ENCODE measurements at places on chromosomes 1 and 21.

GRCh38 chr1:232718928-232719927 is 86.0 kb upstream of the MAP10 start:
- no peak for DNase-seq

DNA sequence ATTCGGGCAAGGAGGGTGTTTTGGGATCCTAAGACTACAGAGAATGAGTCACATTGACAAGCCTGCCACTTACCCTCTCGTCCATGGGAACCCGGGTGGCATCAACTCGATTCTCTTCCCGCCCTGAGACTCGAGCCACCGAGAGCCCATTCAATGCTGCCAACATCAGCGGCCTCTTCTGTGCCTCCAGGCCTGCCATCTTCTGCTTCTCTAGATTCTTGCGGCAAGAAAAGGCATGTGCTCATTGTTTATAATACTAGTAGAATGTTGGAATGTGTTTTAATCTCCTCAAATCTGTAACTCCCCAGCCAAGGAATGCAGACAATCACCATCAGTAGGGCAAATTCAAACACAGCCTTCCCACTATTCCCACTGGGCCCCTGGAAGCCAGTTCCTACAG is 96.9 kb downstream of the SMYD2 start:
- no peak for DNase-seq

DNA sequence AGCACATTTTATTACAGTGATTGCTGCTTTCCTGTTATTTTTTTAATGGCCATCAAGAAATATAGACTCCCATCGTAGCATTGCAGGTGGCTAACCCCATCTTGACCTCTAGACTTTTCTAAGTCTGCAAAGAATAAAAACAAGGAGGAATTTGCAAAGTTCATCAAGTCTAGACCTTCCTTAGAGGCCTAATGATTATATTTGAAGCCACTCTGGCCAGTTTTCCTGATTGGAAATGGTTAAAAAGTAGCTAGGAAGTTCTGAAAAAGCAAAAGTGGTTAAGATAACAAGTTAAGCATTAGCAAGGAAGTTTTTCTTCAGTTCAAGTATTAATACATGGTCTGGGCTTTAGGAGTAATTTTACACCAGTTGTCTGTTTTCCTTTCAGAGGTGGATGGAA is 16.7 kb upstream of the KCNJ15 start:
- no peak for DNase-seq

DNA sequence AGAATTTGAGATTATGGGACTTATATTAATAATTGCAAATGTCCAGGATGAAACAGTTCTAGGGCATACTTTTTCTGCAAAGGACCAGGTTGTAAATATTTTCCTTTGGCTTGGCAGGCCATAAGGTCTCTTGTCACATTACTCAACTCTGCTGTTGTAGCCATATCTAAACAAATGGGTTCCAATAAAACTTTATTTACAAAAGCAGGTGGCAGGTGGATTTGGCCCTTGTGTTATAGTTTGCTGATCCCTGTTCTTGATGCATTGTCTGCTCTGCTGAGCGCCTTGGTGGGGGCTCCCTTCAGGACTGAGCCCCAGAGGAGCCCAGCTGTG is 258.5 kb downstream of the FOXD2 start:
- no peak for DNase-seq

DNA sequence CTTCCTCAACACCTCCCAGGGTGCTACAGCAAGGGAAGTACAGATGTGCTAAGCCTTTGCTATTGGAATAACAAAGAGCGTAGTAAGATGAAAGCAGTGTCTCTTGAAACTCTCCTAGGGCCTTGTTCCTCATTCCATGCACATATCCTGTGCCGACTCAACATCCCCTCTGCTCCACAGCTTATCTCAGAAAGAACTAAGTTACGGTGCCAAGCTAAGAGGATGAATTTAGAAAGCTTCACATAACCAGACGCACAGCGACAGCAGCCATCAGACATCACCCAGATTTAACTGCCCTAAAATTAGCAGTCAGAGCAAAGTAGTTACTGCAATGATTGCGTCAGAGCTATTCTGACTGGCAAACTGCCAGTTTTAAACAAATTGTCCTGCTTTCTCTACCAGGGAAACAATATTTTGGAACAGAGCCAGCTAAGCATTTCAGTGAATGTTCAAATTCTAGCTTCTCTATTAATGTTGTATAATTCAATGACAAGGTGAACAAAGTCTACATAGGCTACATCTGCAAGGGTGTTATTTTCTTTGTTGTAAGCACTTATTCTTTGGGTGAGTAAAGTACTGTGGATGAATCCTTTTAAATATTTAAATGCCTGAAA is 9.5 kb downstream of the SIPA1L2 start:
- DNase-seq: peak; percentile 35

- DNase-seq: no peak
Measured at GRCh38 chr1:5477716-5478115, 514.5 kb downstream of the NPHP4 start.

GRCh38 chr1:214123061-214123784 is 135.4 kb downstream of the PROX1 start:
- DNase-seq: peak; percentile 81

DNA sequence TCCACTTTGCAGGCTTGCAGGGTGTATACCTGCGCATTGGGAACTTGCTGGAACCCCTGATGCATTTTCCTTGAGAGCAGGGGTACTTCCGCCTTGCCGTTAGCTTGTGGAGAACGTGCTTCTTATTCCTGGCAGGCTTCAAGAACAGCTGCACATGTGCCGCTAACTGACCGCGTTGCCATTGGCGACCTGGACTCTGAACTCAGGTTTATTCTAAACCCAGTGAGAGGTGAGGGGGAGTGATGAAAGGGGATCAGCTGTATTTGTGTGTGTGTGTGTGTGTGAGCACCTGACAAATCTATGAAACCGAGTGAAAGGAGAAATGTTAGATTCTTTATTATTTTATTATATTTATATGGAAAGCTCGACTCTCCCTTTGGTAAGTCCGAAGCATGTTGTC is 128.6 kb downstream of the HUNK start:
- no peak for DNase-seq

DNA sequence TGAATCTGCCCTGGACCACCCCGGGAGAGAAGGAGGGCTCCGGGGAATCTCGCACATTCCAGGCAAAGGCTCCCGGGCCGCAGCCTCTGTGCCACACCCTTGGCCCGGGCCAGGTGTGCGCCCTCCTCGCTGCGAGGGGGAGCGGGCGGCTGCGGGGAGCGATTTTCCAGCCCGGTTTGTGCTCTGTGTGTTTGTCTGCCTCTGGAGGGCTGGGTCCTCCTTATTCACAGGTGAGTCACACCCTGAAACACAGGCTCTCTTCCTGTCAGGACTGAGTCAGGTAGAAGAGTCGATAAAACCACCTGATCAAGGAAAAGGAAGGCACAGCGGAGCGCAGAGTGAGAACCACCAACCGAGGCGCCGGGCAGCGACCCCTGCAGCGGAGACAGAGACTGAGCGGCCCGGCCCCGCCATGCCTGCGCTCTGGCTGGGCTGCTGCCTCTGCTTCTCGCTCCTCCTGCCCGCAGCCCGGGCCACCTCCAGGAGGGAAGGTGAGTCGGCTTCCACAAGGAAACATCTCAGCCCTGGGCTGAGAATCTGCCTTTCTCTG is at the start of gene LAMC2:
Gene LAMC2 (plus strand): TSS at position 324 of the 550 bp plus-strand sequence. CDS start 89 bp downstream, at position 413.
- peak; percentile 87 for DNase-seq

- no peak for DNase-seq
Measured at GRCh38 chr1:206708882-206709281, 24.2 kb downstream of the MAPKAPK2 start.

DNA sequence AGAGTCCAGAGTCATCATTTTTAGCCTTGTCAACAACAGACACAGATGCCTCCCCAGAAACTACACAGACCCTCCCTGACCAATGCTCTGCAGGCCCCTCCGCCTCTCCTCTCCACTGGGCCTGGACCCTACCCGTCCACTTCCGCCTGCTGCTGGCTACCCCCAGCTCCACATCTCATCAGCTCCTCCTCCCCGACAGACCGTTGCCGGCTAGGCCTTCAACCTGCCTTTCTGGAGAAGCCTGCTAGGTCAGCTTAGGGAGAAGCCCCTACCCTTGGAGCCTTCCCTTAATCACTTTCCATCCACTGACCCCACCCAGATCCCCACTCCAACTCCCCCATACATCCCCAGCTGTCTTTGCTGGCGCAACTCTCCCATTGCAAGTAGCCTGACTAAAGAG is 1.4 kb downstream of the TRIM17 start:
- DNase-seq: no peak

DNA sequence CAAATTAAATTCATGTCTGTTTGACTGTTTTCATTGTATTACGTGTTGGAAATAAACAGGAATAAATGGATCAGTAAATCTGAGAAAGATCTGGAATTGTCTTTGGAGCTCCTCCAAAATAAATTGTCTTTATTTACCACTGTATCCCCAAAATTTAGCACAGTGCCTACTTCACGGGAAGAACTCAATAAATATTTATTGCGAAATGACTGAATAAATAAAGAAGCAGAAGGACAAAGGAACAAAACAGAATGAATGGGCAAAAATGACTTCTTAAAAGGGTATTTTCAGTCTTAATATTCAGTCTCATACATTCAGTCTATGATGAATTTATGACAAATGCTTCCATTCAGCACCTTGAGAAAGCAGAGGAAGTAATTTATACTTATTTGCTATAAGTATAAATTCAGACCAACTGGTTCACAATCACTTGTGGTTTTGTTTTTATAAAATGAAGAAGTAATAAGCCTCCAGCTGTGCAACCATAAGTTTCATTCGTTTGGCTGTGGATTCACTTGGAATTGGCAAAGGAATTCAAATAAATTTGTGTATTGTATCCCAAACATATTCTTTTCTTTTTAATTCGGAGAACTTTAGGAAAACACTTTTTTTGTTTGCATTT is 19.2 kb upstream of the PRKAA2 start:
- DNase-seq: no peak

DNA sequence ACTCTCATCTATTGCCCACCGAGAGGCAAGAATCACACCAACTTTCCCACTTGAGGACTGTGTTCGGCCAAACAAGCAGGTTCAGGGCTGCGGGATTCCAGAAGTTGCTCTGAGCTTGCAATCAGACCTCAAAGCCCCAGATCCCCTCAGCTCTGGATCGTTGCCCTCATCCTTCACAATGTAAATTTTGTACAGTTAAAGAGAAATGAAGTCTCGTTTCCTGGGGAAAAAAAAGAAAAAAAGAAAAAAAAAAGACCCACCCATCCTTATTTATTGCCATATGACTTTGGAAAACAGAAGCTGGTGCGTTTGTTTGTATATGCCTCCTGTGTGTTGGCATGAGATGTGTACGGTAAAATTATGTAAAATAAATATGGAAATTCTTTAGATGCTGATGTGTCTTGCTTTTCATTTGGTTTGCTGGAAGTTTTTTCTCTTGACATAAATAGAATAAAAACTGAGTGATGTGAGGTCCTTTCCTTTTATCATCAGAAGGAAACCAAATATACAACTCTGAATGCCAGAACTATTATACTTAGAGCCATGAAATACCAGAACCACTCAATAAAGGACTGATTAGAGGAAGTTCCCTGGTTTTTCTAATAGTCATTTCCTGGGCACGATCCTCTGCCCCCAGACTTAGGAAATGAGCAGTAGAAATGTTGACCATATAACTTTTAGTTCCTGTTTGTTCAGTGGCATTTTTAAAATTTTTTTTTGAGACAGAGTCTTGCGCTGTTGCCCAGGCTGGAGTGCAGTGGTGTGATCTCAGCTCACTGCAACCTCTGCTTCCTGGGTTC is 48.7 kb downstream of the LHX4 start:
- DNase-seq: no peak

GRCh38 chr1:67407498-67407897 is 22.7 kb downstream of the SERBP1 start:
- DNase-seq: no peak

- peak; percentile 22 for DNase-seq
Measured at GRCh38 chr1:228178737-228179684, 13.4 kb downstream of the IBA57 start.

GRCh38 chr1:210624722-210625121 is 296.0 kb downstream of the HHAT start:
- DNase-seq: no peak

- no peak for DNase-seq
Measured at GRCh38 chr1:236083650-236084385, 18.9 kb upstream of the NID1 start.
